ENCODE measurements at places on chromosomes 2 and 18.

DNA sequence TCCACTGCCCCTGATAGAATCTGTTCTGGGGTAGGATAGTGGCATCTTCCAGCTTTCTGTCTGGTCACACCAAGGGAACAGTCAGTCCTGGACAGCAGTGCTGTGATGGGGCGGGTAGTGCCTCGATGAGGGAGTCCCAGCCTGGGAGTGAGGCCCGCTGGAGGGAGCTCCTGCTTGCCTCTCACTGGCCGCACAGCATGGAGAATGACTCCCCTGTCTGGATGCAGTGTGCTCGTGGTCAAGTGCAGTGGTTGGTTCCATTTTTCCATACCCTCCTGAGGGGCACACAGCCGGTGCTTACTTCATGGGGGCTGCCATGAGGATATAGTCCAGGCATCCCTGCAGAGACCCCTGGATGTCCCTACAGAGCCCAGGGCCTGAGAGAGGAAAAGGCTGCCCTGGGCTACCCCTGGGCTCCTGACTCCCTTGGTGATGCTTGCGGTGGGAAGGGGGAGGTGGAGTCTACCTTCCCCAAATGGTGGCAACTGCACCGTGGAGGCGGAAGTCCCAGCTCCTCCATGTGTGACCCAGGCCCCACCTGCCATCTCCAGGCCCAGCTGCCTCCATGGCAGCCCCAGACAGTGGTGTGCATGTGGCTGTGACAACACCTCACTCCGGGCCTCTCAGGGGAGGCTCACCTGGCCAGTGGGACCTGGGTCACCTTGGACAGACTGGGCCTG lies 212.5 kb downstream of the GLI2 start:
- no peak for DNase-seq

- DNase-seq = no peak
Observed at GRCh38 chr18:3457261-3457724, 7.3 kb downstream of the TGIF1 start.

GRCh38 chr18:44954257-44954656 lies 273.6 kb downstream of the SETBP1 start:
- DNase-seq = no peak

GRCh38 chr2:127220768-127221527 lies 849 bp upstream of the CYP27C1 start:
- no peak for DNase-seq

GRCh38 chr2:98882971-98883779 lies 52.9 kb downstream of the CRACDL start:
- no peak for DNase-seq

DNA sequence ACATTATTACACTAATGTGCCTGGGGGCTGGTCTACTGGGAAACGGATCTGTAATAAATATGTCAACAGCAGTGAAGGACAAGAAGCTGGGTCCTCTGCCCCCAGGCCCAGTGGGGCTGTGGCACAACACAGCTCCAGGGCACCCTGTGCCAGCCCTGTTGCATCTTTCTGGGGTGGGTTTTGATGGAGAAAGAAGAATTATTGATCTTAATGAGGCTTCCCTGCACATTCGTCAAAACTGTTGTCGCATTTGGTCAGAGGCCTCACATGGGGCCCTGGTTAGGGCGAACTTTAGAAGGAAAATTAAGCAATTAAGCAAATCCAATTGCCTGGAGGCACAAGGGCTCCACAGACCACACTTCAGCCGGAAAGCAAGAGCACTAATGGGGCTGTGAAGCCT lies 30.0 kb upstream of the TWIST2 start:
- DNase-seq = no peak

GRCh38 chr2:127143841-127144782 lies 37.2 kb upstream of the BIN1 start:
- no peak for DNase-seq

- DNase-seq = no peak
Observed at GRCh38 chr2:241846406-241846805, 12.3 kb downstream of the PDCD1 start.

DNA sequence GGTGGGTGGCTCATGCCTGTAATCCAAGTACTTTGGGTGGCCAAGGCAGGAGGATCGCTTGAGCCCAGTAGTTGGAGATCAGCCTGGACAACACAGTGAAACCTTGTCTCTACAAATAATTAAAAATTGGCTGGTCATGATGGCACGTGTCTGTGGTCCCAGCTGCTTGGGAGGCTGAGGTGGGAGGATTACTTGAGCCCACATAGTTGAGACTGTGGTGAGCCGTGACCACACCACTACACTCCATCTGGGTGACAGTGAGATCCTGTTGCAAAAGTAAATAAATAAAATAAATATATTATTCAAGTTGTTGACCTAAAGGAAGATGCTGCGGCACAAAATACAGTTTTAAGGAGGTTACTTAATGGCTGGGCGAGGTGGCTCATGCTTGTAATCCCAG lies 72.7 kb downstream of the LAMA3 start:
- DNase-seq = no peak

- no peak for DNase-seq
Observed at GRCh38 chr2:120405759-120406099, 59.8 kb downstream of the INHBB start.

DNA sequence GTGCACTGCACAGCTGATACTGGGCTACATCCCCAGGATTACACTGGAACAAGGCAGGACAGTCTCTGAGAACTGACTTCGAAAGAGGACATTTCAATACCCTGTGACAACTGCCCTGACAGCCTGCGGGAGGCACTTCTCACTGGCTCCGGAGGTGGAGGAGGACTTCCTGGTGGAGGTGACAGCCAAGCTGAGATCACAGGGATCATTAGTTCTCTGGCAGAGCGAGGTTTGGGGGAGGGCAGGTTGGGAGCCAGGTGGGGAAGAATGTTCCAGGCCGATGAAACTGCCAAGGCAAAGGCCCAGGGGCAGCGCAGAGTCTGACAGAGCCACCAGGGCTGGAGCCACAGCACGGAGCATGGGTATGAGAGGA lies 28.0 kb upstream of the NPAS2 start:
- no peak for DNase-seq

DNA sequence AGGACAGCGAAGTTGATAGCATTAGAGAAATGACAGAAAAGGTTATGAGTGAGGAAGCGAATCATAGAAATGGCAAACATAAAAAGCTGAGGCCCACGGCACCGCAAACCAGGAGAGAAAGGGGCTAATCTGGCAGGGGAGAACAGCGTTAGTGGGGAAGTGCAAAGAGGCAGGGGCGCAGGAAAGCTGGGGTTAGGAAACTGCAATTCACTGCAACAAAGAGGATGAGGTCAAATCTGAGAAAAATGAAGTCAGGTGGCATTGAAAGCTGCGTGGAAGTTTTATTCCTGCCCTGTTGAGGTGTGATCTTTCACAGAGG lies 653 bp upstream of the ABI2 start:
- no peak for DNase-seq

DNA sequence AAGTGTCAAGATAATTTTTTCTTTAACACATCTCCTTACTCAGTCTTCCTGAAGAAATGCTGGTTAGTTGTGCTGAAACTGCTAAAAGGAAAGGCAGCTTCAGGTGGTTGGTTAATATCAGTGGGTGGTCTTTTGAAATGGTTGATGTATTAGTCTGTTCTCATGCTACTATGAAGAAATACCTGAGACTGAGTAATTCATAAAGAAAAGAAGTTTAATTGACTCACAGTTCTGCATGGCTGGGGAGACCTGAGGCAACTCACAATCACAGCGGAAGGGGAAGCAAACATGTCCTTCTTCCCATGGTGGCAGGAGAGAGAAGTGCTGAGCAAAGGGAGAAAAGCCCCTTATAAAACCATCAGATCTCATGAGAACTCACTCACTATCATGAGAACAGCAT lies 125.9 kb upstream of the CYRIA start:
- no peak for DNase-seq

GRCh38 chr2:159009940-159010339 lies 41.5 kb downstream of the TANC1 start:
- DNase-seq = no peak

- DNase-seq = no peak
Observed at GRCh38 chr2:102239344-102239743, 52.5 kb downstream of the IL1RL2 start.

DNA sequence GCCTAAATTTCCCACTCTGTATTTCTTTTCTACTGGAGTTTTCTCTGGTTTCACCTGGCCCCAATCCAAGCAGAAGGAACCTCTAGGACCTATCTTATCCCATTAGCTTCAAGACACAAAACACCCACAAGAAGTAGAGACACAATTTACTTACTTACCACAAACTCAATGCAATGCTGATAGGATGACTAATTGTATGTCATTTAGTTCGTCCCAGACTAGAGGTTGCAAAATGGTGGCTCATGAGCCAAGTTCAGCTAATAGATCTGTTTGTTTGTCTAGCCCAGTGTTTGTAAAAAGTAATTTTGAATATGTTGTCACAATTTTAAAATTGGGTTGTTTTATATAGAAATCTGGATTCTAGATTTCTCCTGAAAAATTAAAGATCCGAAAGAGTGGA lies 34.7 kb upstream of the ZSWIM2 start:
- DNase-seq = no peak

DNA sequence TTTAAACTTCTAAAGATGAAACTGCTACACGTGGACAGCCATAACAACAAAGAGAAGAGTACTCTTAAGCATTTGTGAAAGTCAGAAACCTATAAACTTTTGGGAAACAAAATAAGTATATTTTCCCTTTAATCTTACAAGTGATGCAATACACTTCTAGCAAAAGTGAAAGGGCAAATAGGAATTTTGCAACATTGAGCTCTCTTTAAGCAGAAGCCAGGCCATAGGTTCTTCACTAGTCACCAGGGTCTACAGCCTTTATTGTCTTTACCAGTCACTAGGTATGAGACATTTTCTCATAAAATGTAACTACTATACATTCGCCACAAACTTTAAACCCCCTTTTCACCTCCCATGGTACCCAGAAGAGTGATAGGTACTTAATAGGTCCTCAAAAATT lies 37.5 kb downstream of the SCN1A start:
- no peak for DNase-seq

DNA sequence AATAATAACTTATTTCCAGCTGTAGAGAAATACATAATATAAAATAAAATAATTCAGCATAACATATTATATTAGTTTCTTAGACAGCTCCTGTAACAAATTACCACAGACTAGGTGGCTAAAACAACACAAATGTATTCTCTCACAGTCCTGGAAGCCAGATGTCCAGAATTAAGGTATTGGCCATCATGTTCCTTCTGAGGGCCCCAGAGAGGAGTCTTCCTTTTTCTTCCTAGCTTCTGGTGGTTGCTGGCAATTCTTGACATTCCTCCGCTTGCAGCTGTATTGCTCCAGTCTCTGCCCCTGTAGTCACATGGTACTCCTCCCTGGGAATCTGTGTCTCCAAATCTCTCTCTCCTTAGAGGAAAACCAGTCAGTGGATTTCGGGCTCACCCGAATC lies 146.8 kb downstream of the RBM43 start:
- no peak for DNase-seq

DNA sequence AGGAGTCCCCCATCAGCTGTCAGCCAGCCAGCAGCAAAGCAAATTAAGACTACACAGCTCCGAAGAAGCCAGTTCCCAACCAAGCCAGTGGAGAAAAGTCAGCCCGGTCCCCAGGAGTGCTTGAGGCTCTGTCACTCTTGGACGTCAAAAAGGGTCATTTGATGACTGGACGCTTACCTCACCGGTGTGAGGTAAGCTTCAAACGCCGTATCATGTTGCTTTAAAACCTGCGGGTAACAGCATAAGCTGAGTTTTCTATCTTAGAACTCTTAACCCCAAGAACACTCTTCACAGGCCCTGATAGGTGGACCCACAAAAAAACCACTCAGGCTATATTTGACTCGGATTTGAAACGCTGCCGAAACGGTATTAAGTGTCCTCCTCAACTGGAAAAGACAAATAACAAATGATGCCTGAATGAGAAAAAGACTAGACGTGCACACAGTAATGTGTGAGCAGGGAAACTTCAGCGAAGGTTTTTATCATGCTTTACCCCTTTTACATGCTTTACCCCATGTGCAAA lies 682 bp upstream of the LNPK start:
- DNase-seq = no peak

- no peak for DNase-seq
Observed at GRCh38 chr2:33316328-33316727, 160.1 kb upstream of the RASGRP3 start.

GRCh38 chr2:136204971-136205370 lies 87.0 kb upstream of the CXCR4 start:
- no peak for DNase-seq

- DNase-seq = no peak
Observed at GRCh38 chr2:195830968-195831950, 174.2 kb downstream of the SLC39A10 start.

- DNase-seq = no peak
Observed at GRCh38 chr2:72988041-72988440, 70.7 kb downstream of the EMX1 start.

DNA sequence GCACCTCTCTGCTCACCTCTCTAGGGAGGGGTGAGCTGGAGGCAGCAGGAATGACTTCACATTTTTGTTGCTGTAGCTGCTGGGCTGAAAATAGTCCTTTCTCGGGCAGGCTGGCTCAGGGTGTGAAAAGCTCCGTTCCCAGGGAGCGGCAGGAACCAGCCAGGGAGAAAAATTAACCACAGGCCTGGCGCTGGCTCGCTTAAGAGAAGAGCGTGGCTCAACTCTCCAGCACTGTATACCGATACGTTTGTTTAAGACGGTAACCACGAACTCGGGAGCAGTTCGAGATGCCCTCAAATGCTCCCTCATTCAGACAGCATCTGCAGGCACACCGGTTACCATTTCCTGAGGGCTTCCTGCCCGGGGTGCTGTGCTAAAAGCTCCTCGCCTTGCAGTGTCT lies 129.6 kb downstream of the CELF4 start:
- no peak for DNase-seq

DNA sequence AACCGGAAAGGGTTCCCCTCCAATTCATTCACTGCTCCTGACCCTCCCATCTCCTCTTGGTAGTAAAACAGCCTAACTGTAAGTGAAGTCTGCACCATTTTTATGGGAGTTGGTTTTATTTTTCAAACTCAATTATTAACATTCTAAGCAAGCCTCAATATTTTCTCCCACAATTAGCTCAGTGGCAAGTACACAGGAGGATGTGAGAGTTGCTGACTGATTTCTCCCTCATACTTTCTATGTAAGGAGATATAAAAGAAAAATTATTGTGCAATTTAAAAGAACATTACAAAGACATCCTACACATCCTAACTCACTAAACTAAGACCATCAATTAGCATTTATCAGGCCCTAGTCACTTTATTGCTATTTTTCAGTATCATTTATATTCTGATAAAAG lies 73.9 kb downstream of the PIAS2 start:
- no peak for DNase-seq

DNA sequence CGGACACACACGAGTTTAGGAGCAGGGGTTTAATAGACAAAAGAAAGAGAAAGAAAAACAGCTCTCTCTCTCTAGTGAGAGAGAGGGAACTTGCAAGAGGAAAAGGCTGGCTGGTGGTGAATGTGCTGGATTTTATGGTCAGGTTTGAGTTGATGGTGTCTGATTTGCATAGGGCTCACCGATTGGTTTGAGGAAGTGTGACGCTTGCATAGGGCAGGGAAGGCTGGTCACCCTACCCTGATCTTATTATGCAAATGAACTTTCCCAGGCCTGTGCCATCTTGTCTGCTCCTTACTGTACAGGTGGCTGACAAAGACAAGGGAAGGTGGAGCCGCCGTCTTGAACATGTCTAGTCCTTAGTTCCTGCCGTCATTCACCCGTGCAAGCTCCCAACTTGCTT lies 408.9 kb downstream of the RIT2 start:
- DNase-seq = no peak

GRCh38 chr2:196566961-196567666 lies 72.4 kb upstream of the CCDC150 start:
- no peak for DNase-seq

GRCh38 chr2:109226128-109226527 lies 97.1 kb downstream of the SH3RF3 start:
- no peak for DNase-seq
